Right cardiac atrium (tissue), 5 donors: ENCODE measurements at places on chromosomes 5 and 9. TPM values are rescaled to one million over a fixed set of nuclear protein-coding genes. Genes with fewer than 3 reads are reported as not detected.

Gene SLC1A1
- polyA plus RNA-seq, result 1.1 TPM

Gene PKD2L2
- polyA plus RNA-seq, result 0.18 TPM

Gene BRD9
- 17.1 TPM for polyA plus RNA-seq

Gene OGN
- 18.6 TPM for polyA plus RNA-seq

Gene BAAT
- polyA plus RNA-seq, result 0.11 TPM
